Hypothalamus (tissue), 51 donors: ENCODE measurements at places on chromosomes 11 and 22.

GRCh38 chr22:46946383-46946962, 184.0 kb downstream of the TBC1D22A start:
- DNase-seq, result no peak

- no peak for DNase-seq
Measured at GRCh38 chr22:50264104-50264745, 2.7 kb upstream of the MAPK12 start.

DNA sequence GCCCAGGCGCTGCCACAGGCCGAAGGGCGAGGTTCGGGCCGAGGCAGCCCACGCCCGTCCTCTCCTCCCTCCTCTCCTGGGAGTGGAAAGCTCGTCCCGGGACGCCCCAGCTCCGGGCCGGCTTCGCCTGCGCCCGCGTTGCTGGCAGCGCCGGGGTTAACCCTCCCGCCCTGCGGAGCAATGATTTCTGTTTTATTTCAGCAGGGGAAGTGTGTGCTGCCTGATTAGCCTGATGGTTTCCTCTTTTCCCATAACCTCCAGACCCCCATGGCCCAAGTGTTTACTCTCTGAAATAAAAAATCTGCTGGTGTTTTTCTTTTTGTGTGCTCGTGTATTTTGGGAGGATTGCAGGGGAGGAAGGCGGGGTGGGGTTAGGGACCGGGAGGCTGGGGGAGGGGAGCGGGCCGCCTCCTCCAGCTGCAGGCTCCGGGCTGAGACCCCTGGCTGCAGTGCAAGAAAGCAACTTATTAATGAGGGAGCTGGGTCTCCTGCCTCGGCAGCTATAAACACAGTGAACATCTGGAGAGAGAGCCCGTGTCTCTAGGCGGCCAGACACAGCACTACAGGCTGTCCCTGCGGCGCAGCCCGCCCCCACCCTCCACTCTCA, 38.6 kb downstream of the ETS1 start:
- no peak for DNase-seq

GRCh38 chr11:26761361-26761809, 39.5 kb upstream of the SLC5A12 start:
- no peak for DNase-seq

DNA sequence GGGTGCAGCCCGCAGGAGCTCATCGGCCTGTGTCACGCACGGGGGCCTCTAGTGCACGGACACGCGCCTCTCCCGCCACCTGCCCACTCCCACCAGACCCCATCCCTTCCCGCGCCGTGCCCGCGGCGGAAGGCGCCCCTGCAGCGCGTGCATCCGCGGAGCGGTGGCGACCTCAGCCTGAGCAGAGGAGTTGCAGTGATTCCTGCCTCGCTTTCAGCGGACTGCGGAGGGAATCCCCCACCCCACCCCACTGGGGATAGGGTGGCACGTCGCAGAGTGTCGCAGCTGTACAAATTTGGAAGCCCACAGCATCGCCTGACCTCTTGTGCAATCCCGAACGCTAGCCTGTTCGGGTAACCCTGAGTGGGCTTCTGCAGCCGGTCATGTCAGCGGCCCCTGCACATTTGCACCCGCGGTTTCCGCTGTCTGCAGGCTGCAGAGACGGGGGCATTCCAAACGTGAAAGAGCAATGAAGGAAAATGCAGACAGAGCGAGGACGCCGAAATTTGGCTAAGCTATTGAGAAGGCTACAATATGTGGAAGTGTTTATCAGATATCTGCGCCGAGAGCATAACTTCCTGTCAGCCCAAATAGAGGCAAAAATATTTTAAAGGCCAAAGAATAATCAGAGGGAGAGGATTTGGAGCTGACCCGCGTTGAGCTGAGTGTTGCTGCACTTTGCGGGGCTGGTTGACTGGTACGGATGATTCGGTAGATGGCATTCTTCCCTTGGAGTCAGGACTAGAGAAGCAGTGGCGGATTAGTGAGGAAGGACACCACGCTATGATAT, 617 bp upstream of the ARHGAP20 start:
- DNase-seq, result no peak

GRCh38 chr11:64553554-64554201, 37.3 kb upstream of the SLC22A12 start:
- peak; percentile 64 for DNase-seq

GRCh38 chr11:124865902-124866851, 945 bp downstream of the ROBO3 start:
- no peak for DNase-seq

DNA sequence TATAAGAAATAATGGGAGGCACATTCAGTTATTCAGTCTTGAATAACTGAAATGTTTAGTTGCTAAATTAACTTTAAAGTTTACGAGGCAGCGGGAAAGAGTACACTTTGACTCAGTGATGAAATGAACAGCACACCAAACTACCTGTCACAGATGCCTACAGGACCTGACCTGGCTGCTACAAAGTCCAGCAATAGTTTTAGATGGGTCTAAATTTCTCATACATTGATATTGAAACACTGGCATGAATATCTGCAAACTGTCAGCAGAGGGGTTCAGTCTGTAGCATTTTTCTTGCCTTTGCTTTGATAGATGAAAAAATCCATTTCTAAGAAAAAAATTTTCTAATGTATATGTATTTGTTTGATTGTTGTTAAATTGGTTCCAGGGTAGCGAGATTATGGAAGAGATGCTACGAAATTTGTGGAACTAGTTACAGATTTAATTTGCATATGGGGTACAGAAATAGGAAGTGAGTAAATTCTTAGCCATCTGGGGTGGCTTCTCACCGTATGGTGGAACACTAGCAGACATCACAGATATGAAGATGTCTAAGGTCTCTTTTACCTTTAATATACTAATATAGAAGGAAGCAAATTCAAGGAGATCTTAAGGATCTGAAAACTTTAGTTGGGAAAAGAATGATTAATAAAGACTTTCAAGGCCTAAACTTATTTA, 20.8 kb upstream of the GAB2 start:
- DNase-seq, result no peak

- DNase-seq, result no peak
Measured at GRCh38 chr11:116871248-116871647, 33.8 kb upstream of the APOA1 start.

DNA sequence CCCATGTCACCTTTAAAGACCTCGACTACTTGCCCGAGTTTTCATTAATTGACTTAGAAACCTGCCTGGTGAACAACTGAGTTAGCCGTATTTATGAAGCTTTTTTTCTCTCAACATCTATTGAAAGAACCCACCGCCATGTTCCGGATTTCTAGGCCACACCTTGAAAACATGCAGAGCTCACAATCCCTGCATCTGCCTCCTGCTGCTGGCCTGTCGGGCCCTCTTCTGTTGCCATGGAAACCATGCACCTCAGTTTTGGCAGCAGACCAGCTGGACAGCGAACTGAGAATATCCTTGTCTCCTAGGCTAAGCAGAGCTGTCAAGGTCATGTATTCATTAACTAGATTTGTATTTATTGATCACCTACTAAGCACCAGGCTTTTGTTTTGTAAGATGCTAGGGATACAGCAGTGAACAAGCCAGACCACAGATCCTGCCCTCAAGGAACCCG, 4.3 kb upstream of the PATZ1 start:
- DNase-seq, result no peak

DNA sequence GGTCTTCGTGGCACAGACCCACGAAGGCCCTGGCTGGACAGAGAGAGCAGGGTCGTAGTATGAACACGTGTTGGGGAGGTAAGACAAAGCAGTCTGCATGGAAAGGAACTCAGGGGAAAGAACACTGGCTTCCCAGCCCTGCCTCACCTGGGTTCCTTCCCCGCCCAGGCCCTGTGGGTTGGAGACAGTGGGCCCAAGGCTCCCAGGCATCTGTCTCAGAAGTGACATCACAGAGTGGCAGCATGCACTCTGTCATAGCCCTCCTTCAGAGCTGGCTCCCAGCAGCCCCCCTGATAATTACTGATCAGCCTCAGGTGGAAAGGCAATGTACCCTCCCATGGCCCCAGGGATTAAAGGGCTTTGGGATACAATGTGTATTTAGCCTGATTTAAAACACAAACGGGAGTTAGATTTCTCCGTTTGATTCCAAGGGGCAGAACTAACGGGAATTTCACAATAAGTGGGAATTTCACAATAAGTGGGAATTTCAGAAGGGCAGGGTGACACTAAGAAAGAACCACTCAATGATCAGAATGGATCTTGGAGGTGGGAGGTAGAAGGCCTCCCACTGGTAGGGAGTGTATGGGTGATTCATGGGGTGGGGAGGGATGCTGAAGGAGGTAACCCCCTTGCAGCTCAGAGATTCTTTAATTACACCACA, 65.1 kb downstream of the SLC22A12 start:
- no peak for DNase-seq

GRCh38 chr11:74777877-74778276, 29.2 kb downstream of the RNF169 start:
- no peak for DNase-seq

DNA sequence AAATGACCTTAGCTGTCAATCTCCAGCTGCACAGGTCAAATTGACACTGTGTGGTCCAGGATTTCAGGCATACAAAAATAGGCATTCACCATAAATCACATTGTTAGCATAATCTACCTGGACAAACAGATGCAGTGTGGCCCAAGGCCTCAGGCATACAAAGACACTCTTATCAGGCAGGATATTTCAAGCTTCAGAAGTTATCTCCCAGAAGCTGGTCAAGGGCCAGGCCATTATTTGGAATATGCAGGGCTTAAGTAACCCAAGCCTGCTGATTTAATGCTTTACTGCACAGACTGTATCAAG, 25.5 kb upstream of the HORMAD2 start:
- no peak for DNase-seq

GRCh38 chr11:118899706-118900360, 16.1 kb downstream of the CXCR5 start:
- no peak for DNase-seq

GRCh38 chr11:64745189-64745520, 1.2 kb upstream of the RASGRP2 start:
- DNase-seq, result no peak

DNA sequence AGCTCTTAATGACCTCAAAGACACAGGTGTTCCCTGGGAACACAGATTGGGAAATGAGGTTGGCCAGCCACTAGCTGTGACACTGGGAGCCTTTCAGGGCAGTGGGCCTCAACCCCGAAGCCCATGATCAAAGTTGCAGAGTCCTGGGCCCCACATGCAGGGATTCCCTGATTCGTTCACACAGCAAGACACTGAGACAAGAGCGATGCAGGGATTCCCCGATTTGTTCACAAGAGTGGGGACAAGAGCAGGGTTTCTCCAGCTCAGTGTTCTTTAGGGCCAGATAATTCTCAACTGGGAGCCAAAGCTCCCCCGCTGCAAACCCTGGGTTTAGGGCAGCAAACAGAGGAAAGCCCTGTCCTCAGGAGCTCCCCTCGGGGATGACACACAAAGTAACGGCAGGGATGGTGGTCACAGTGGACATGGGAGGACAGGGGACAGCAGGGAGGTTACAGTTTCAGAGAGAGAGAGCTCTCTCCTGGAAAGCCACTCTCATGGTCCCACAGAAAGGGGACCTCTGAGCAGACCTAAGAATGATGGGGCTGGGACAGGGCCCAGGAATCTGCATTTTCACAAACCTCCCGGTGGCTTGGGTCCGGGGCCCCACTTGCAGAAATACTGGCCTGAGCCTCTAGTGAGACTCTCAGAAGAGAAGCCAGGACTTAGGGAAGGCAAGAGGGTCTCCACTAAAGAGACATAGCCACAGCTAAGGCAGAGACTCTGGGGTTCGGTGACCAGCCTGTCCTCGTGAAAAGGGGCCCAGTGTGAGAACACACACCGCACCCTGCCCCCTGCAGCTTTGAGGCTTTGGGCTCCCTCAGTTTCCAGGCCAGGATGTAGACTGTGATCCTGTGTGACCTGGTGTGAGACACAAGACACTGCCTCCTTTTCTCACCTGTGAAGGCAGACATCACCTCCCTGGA, 7.4 kb upstream of the GNAZ start:
- no peak for DNase-seq

DNA sequence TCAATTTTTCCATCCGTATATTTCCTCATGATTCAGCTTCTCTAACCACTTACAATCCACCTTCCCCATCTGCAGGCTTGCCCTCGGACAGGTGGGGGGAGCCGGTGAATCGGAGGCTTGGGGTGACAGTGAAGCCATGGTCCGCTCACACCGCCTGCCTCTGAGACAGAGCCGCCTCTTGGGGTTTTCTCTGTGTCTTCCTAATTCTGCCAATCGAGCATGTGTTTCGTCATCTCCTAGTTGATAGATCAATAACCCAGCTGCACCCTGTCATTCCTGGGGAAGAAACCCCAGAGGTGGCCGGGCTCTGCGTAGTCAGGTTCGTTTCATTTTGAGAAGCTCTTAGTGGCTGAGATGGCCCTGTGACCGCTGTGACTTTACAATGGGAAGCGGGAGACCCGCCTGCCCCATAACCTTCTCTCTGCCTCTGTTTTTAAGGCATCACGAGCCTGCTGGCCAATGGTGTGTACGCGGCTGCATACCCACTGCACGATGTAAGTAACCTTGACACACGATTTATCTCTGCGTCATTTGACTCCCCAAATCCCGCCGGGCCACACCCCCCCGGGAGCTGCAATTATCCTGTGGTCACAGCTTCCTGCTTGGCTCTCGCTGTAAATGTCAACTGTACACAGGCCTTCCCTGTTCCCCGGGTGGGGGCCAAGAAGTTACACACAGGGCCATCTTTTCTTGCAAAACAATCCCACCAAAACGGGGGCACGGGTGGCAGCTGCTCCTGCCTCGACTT, 33.3 kb downstream of the ANO1 start:
- no peak for DNase-seq

- DNase-seq, result no peak
Measured at GRCh38 chr22:31278626-31279326, 13.5 kb downstream of the PIK3IP1 start.

GRCh38 chr11:134244593-134244992, 8.6 kb downstream of the THYN1 start:
- DNase-seq, result no peak

DNA sequence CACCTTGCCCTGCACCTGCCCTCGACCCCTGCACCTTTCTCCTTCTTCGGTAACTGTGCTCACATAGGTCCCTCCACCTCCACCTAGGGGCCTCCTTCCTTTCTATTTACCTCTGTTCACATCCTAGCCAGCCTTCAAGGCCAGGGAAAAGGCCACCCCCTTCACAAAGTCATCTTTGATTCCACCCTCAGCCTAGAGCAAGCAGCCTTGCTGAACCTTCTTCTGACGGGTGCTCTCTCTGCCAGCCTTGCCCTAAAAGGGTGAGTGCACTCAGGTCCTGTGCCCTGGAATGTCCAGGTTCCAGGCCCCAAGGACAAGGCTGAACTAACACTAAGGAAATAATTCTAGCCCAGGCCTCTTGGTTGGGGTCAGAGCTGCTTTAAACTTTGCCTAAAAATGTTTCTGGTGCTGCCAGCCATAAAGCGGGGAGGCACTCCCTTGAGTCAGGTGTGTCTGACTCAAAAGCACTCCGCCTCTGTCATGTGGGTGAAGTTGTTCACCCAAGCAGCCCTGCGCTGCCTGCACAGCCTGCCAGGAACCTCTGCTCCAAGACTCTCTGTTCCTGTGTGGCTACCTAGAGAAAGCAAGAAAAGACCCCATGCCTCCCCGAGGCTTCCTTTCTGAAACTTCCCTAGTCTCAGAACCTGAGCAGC, 9.2 kb upstream of the FAM83F start:
- no peak for DNase-seq

DNA sequence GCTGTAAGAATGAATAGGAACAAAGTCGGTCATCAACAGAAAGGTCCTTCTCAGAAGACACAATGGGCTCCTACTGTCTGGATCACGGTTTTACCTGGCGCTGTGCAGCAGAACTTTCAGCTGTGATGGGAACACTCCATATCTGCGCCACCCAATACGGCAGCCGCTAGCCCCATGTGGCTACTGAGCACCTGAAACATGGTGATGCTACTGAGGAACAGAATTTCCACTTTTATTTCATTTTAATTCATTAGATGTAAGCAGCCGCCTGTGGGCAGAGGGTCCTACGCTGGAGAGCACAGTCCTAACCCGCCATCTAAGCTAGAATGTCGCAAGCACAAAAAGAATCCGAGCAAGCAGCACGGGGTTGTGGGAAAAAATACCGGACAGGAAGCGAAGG, 2.7 kb downstream of the SULT4A1 start:
- DNase-seq, result no peak
